NCI-H1436 (cell line): ENCODE measurements at places on chromosomes 5 and 9.

DNA sequence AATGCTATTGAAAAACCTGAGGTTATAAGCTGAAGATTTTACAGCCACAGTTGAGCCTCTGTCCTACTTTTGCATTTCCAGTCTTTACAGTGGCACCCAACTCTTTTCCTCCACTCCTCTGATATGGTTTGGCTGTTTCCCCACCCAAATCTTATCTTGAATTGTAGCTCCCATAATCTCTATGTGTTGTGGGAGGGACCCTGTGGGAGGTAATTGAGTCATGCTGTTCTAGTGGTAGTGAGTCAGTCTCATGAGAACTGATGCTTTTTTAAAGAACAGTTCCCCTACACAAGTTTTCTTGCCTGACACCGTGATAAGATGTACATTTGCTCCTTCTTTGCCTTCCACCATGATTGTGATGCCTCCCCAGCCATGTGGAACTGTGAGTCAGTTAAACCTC is 646.1 kb upstream of the SEMA6A start:
- DNase-seq: no peak

DNA sequence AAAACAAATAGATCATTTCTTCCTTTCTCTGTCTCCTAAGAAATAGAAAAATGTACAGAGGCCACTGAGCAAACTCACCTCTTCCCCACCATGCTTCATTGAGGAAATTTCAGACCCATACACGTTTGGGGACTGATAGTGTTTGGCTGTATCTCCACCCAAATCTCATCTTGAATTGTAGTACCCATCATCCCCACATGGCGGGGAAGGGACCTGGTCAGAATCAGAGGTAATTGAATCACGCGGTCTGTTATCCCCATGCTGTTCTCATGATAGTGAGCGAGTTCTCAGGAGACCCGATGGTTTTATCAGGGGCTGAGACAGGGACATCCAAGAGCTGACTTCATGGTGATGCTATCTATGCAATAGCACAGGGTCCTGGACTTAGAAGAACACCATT is 1655.8 kb downstream of the MAT2B start:
- no peak for DNase-seq

GRCh38 chr5:57412680-57413079 is 69.9 kb downstream of the ACTBL2 start:
- DNase-seq: no peak

- no peak for DNase-seq
Observed at GRCh38 chr5:172959824-172960799, 888 bp downstream of the RPL26L1 start.

- no peak for DNase-seq
Observed at GRCh38 chr9:114516913-114517312, 11.6 kb upstream of the WHRN start.

GRCh38 chr9:27431543-27432147 is 92.4 kb upstream of the IFNK start:
- no peak for DNase-seq

DNA sequence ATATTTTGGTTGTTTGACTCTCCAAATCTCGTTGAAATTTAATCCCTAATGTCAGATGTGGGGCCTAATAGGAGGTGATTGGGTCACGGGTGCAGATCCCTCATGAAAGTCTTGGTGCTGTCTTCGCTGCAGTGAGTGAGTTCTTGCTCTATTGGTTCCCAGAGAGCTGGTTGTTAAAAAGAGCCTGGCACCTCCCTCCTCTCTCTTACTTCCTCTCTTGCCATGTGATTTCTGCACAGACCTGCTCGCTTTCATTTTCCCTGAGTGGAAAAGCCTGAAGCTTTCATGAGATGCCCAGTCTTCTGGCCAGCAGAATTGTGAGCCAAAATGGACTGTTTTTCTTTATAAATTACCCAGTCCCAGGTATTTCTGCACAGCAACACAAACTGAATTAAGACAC is 221.6 kb downstream of the MAT2B start:
- no peak for DNase-seq

- DNase-seq: no peak
Observed at GRCh38 chr9:113712053-113712452, 164.1 kb upstream of the ZNF618 start.

- DNase-seq: no peak
Observed at GRCh38 chr5:81815321-81815720, 64.4 kb upstream of the SSBP2 start.

DNA sequence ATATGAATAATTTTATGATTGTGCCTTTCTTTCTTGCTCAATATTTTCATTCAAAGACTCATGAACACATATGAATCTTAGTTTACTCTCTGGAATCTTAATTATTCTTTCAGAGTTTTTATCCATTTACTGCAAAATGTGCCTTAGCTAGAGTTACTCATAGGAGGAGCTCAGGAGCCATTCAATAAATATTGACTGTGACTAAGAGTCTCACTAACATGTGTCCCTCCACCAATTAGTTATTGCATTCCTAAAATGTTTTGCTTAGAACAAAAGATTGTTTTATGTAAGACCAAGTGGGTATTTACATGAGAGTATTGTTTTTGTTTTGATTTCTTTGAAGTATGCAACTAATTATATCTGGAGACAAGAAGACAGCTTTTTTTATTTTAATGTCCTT is 218.4 kb upstream of the MAST4 start:
- no peak for DNase-seq
